ENCODE measurements at places on chromosomes 1 and 21. TPM values are rescaled to one million over a fixed set of nuclear protein-coding genes. Genes with fewer than 3 reads are reported as not detected.

DNA sequence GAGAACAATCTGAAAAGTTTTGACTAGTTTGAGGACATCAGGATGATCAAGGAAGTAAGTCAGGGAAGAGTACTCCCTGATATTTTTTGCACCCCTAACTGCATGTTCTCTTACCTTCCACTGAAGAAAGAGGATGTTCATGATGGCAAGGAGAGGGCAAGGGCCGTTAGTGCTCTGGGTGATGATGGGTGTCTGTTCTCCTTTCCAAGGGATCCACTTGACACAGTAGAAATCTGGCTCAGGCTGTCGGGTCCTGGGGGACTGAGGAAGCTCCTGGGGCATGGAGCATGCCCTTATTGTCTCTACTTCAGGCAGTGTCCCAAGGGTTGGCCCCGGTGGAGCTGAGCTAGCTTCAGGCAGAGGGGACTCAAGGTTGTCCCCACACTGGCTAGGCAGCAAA is 4.7 kb downstream of the MINDY1 start:
- no peak for DNase-seq

GRCh38 chr1:84257617-84258016 is 43.9 kb upstream of the SAMD13 start:
- no peak for DNase-seq

GRCh38 chr1:11311816-11312755 is 39.1 kb downstream of the UBIAD1 start:
- DNase-seq: no peak

- no peak for DNase-seq
These were observed 3.1 kb downstream of the SLC45A3 start for GRCh38 chr1:205677167-205677566.

DNA sequence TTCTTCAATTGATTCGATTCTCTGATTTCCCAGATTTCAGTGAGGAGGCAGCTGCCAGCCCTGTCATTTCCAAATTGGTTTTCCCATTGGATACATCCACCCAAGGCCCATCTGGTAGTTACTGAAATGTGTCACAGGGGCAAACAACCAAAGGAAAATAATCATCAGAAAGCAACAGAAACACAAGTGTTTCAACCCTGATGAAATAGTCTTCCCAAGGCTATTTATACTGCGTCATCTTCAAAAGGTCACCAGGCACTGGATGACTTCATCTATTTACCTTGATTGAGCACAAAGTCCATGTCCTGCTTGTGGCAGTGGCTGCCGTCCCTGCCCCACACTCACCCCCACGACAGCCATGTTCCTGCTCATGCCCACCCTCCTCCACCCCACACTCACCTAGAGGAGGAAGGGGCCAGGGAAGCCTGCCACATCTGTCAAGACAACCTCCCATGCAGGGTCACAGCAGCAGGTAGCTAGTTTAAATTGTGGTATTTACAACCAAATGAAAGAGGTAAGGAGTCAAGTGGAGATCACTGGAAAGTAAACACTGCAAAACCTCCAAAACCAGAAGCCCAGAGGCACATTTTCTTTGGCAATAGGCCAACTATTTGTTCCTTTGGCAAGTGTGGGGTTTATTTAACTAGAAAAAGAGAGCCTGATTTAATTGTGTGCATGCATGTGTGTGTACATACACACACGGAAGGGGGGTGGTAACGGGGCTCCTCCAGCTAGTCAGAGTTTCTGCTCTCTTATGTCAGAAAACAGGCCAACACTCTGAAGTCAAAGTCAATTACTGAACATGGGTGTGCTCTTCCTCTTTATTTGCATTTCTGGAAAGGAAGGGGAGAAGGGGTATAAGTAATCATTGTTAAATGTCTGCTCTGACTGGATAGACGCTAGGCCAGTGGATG is 49.5 kb upstream of the RAB4A start:
- peak; percentile 87 for DNase-seq

GRCh38 chr1:162388615-162389014 is 7.1 kb downstream of the C1orf226 start:
- no peak for DNase-seq

DNA sequence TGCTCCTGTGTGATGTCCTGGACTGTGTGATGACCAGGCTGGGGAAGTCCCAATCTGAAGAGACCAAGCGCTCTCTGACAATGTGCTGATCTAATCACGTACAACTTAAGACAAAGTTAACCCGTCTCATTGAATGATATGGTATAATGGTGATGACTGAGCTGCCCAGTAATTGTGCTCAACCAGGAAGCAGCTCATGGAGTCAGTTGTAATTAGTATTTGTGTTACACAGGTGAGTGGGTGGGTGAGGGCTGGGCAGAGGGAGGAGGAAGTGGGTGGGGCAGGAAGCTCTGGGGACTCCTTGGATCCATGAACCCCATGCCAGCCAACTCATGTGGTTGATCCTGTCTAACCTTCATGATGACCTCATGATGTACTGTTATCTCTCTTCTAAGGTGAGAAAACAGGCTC is 8.7 kb upstream of the ECE1 start:
- no peak for DNase-seq

DNA sequence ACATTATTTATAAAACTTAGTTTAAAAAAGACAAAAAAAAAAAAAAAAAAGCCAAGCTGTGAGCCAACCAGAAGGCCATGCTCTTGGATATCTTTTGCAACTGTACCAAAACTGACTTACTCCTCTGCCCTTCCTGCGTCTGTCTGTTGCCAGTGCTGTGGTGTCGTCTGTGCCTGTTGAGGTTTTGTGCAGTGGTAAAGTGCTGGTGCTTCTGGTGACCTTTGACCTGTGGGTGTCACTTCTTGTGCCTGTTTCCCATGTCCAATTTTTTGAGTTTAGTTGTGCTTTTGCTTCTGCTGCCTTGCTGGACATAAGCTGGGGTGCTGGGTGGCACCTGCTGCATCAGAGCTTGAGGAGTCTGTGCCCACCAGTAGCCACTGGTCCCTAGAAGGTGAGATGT is 41.4 kb downstream of the RNF187 start:
- no peak for DNase-seq

The MTF2 gene
- 32.1 TPM for total RNA-seq

The RHD gene
- not detected for total RNA-seq

The TIE1 gene
- total RNA-seq: 9.4 TPM

All from breast epithelium (tissue), 4 donors.